ENCODE measurements at places on chromosomes 16 and 17.
A peak's percentile ranks its signal among the peaks of the same experiment; 100 is the strongest.

DNA sequence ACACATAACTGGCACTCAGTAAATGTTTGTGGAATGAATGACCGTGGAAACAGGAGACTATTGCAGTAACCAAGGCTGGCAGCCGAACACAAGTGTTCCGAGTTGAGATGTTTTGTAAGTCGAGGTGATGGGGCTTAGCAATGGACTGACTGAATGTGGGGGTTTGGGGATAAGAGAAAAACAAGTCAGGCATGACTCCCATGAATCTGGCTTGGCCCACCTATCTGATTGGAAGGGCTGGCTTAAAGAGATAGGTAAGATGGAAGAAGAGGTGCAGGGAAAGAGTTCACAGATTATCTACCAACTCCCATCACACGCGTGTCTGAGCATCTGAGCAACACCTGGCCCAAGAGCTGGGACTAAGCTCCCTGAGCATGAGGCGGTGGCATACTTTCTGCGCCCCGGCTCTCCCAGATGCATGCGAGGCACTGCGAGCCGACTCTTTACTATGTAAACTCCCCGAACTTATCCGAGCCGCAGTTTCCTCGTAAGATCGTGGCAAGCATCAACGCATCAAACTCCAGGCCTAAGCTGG lies 539 bp downstream of the IFT20 start:
- no peak for DNase-seq

GRCh38 chr17:82604532-82604931 lies 43.7 kb downstream of the WDR45B start:
- no peak for DNase-seq

DNA sequence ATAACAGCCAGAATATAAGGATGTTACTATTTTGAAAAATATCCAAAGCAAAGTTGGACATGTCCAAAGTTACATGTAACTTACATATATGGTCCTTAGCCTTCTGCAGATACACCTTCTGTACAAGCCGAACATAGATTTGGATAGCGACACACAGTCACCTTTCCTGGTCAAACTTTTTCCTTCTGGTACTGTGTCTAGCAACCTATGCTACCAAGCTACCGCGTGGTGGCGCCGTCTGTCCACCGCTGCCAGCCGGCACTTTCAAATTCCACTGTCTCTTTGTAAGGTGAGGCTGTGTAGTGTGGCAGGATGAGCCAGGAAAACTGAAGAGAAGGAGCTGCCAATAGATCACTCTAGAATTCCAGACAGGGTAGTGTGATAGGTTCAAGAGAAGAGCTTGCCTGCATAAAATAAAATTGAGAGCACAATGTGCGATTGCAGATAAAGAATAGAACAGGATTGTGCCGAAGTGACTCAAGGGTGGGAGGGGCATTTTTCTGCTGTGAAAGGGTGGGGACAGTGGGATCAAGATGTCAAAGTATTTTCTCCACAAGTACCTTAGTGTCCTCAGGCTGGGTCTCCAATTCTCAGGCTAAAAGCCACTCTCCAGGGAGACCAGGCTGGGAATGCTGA lies 366.9 kb downstream of the SLC39A11 start:
- DNase-seq: no peak

DNA sequence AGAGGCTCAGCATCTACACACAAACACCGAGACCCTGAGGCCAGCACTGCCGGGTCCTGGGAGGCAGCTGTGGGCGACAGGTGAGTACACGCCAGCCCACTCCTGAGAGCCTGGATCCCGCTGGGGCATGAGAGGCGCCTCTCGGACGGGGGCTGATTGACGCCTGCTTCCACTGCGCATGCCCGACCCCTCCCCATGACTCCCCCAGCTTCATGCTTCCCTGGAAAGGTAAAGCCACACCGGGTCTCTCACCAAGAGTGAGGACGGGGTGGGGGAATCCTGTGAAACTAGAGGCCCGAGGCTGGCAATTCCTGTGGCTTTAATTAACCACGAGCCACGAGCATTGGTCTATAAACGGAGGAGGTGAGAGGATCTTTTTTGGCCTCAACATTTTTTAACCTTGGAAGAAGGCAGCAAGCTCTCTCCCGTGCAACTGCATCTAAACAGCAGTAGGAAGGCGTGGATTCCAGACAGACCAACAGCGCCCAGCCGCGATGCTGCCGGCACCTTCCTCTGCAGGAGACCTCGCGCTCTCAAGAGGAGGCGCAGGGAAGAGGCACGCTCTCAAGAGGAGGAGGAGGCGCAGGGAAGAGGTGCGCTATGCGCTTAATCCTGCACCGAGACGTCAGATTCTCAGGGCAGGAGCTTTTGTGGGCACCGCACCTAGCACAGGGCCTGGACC lies 71.8 kb upstream of the METRNL start:
- DNase-seq: peak; percentile 9

DNA sequence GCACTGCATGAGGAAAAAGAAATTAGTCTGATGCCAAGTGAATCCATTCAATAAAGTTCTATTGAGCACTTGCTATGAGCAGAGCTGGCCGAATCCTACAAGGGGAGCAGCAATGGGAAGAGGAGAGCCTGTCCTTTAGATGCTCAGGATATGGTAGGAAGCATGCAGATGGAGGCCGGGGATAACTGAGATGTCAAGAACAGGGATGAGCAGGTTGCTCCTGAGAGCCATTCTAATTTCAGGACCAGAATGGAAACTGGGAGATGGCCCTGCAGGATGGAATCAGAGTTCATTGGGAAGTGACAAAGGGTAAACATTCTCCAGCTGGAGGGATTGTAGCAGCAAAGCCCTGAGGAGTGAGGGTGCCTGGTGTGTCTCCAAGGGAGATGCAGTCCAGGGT lies 88.0 kb downstream of the CBLN1 start:
- no peak for DNase-seq

DNA sequence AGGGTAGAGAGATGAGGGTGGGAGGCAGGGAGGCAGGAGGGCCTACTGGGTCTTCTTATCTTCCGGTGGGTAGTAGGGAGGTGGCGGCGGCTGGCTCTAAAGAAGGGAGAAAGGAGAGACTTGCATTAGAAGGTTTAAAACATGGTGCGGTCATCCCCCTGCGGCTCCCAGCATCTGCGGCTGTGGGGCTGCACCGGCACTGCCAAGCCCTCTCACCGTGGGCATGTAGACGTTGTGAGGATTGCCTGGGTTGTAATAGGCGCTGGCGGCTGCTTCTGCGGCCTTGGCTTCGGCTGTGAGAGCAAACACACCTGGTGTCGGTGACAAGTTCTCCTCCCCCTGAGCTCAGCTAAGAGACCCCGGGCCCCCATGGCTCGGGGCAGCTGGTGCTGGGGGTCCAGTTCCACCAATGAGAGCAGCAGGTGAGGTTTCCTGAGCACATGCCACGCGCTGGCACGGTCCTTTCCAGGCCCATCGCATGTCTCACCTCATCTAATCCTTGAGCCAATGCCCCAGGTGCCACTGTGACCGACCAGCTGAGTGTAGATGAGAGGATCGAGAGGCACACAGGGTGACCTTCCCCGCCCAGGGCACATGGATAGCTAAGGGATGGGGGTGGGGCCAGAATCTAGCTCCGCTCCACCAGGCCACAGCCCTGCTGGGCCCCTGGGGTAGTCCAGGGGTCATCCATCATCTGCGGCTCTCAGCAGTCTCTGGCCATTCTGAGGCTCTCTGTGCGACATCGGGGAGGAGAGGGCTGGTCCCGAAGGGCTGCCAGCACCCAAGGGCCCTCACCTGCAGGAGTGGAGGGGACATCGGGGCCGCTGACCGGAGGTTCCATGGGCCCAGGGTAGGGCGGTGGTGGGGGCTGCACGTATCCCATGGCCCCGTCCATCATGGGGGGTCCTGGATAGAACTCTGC lies 2.7 kb upstream of the UNC13D start:
- no peak for DNase-seq

GRCh38 chr16:28609631-28610594 lies at the start of gene SULT1A1:
SULT1A1 (minus strand) TSS chr16:28610044; CDS start chr16:28608855, 1,189 bp downstream.
- DNase-seq: no peak

DNA sequence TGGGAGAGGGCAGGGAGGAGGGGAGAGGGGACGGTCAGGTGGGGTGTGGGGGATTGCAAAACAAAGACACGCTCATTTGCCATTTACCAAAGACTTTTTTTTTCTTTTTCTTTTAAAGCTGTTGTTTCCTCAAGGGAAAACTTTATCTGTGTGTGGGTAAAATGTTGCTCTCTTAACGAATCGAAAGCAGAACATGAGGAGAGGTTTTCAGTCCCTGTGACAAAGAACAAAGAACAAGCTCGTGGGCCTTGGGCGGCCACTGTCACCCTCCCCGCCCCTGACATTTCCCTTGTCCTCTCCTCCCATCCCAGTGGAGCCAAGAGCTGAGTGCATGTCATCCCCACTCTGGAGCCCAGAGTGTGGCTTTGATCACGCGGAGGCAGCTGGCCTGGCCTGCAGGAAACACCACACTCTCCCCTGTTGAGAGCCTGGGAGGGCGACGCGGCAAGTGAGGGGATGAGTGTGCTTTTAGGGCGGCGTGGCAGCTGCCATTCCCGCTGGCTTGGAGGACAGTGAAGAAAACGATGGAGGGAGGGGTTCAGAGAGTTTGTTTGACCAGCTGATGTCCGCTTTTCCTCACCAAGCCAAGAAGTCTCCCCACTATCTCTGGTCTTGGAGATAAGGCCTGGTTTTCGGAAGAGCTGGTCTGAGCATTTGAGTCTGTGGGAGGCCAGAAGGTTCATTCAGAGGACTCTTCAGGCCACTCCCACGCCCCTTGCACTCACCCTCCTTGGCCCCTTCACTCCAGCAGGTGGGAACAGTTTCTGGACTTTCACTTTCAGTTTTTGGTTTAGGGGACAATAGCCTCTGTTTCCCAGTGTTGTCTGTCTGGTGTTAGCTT lies 11.4 kb downstream of the CCR7 start:
- peak; percentile 48 for DNase-seq

- DNase-seq: peak; percentile 82
Measured at GRCh38 chr17:21161498-21162393, 35.0 kb downstream of the DHRS7B start.

GRCh38 chr17:78808163-78808562 lies 26.1 kb upstream of the CYTH1 start:
- no peak for DNase-seq

DNA sequence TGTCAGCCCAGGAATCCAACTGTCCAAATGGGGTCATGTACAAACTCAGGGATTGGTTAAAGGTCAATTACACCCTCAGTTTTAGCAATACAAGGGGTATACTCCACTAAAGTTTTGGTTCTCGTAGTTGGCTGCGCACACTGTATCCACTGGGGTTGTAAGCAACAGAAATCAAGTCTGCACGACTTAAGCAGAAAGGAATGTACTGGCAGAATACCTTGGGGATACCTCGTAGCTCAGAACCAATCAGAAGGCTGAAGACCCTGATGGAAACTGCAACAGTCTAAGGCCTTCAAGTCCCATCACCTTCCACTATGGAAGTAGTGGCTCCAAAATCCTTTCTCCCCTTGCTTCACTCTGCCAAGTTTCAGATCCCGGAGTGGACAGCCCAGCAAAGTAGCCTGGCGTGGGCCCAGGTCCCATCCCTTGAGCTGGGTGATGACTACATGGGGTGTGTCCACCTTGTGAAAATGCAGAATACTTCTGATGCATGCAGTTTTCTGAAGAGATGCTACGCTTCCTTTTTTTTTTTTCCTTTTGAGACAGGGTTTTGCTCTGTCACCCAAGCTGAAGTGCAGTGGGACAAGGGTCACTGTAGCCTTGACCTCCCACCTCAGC lies 21.1 kb upstream of the RPH3AL start:
- no peak for DNase-seq

GRCh38 chr17:41434415-41434814 lies 6.4 kb downstream of the KRT38 start:
- DNase-seq: no peak

- no peak for DNase-seq
Measured at GRCh38 chr16:84298376-84298899, 3.8 kb downstream of the WFDC1 start.

DNA sequence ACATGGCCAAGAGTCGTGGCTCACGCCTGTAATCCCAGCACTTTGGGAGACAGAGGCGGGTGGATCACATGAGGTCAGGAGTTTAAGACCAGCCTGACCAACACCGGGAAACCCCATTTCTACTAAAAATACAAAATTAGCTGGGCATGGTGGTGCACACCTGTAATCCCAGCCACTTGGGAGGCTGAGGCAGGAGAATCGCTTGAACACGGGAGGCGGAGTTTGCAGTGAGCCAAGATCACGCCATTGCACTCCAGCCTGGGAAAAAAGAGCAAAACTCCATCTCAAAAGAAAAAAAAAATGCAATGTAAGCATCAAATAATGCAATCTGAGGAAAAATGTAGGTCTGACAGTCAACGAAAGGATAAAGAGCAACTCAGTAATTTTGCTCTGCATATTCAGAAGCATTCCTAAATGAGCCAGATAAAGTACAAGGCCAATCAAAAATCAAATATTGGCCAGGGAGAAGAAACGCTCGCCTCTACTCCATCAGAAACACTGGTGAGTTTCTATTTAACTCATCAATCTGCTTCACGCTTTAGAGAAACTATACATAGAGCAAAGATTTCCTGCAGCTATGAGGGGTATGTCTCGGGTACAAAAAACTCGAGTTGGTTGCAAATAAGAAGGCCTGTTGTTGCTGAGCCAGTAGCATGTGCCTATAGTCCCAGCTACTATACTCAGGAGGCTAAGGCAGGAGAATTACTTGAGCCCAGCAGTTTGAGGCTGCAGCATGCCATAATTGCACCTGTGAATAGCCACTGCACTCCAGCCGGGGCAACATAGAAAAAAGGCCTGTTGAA lies 3.7 kb downstream of the TXNDC11 start:
- DNase-seq: no peak

- no peak for DNase-seq
Measured at GRCh38 chr16:17431968-17432625, 38.7 kb downstream of the XYLT1 start.

GRCh38 chr17:79420318-79421243 lies 190.3 kb downstream of the RBFOX3 start:
- peak; percentile 7 for DNase-seq

DNA sequence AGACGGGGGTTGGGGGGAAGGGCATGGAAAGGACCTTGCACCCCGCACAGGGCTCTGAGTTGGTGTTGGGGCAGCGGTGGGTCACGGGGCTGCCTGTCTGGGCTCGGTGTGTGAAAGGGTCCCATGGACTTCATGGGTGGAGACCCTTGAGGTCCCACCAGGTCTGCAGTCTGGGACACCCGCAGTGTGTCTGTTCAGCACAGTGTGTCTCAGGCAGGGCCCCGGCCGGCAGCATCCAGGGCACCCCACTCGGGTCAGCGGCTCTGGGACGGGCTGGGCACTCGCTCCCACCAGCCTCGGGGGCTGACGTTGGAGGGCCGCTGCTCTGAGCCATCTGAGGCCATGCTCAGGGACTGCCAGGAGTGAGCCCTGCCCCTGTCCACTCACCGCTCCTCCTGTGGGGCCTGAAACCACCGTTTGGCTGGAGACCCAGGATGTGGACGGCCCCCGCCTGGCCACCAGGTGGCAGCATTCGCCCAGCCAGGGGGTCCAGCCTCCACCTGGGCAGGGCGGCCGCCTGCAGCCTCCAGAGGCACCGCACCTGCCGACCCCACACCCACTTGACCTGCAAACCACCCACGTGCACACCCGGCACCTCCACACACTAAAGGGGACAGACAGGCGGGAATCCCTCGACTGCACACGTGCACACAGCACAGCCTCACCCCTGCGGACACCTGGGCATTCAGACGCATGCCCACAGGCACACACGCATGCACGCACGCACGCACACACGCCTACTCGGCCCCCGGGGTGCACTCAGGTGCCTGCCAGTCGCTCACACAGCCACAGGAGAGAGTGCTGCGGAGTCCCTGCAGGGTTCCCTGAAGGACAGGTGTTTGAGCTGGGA lies 10.1 kb upstream of the ZFPM1 start:
- DNase-seq: peak; percentile 23

- DNase-seq: peak; percentile 43
Measured at GRCh38 chr16:79776243-79776847, 175.8 kb upstream of the MAF start.
